SK-N-MC (cell line): ENCODE measurements at places on chromosomes 13 and 19.

- DNase-seq, result no peak
Observed at GRCh38 chr19:57269515-57270250, 10.6 kb upstream of the ZNF460 start.

DNA sequence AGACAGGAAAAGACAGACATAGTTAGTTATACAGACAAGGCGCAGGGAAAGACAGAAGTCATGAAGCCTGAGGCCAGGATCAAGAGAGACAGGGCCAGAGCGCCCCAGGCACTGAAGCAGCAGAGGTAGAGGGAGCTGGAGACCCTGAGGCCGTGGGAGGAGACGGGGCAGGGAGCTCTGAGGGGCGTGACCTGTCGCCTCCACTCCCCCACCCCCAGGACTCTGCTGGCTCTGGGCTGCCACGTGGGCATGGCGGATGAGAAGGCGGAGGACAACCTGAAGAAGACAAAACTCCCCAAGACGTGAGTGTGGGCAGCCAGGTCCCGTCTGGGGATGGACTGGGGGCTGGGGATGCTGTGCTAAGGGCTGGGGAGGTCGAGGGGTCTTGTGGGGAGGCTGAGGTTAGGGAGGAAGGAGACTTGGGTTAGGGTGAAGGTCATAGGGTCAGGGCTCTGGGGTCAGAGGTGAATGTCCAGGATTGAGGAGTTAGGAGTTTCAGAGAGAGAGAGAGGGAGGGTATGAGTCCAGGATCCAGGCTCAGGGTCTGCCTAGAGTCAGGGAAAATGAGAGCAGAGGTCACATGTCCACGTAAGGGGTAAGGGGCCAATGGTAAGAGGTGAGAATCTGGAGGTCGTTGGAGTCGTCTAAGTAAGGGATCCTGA, 31.1 kb downstream of the RYR1 start:
- DNase-seq, result no peak

- no peak for DNase-seq
Observed at GRCh38 chr19:40594255-40594654, 6.9 kb upstream of the LTBP4 start.

GRCh38 chr13:46317120-46317519, 69.9 kb downstream of the RUBCNL start:
- DNase-seq, result no peak

DNA sequence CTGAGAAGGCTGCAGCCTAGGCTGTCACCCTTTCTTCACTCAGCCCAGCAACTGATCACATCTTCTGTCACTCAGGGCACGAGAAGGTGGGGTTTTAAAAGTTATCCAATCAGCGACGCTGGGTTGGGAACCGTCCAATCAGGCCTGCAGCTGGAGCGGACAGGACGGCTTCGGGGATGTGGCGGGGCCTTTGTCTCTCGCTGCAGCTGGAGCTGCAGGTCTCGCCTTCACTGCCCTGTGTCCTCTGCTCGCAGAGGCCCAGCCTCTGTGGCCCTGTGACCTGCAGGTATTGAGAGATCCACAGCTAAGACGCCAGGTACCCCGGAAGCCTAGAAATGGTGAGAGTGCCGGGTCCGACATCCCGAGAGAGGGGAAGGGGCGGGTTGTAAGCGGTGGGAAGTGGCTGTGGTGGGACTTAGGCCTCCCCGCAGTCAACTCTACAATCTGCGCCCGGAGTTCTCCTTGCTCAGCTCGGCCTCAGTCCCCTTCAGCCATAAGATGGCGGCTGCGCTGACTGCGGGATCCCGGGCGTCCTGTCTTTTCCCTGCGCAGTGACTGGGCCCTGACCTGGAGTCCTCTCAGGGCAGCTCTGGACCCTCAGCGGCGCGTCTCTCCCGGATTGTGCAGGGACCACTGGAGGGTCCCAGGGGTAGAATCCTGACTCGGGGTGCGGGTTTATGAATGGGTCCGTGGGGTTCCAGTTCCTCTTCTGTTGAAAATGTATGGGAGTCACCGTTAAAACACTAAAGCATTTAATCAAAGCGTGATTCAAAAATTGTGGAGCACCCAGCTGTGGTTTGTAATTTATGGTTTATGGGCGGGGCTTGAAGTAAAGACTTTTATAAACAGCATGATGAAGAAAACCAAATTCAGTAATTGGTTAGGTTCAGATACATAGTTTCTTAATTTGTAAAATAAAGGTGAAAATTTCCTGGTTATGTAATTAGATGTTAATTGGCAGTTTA, at the start of gene ZNF714:
ZNF714 (plus strand) TSS at position 193 of the 965 bp plus-strand sequence. CDS start 16,066 bp downstream, outside the sequence.
- DNase-seq, result peak; percentile 42
